HCEC 1CT (cell line): ENCODE measurements at places on chromosomes 1 and 21.

DNA sequence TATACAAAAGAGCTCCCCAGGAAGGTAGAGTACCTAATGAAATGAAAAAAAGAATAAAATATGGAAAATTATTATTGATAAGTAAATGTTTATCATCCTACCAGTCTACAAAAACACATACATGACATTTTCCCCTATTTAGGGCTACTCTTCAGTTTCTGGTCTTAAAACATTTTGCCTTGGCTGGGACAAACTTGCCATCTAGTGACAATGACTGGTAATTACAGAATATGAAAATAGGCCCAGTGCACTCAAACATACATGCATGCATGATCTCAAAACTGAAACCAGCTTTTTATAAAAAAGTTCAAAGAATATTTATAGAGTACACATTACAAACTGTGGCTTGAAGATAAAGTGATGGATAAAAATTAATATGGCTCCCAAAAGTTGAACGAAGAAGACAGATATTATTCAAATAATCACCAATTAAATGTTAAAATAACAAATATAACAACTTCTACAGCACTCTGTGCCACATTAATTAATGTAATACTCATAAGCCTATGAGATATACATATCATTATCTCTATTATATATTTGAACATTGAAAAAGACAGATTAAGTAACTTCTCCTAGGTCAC lies 10.5 kb upstream of the RNPC3 start:
- DNase-seq = peak; percentile 62

- peak; percentile 87 for DNase-seq
These were observed 9.0 kb downstream of the SLC9A1 start for GRCh38 chr1:27145934-27146354.

GRCh38 chr1:17191990-17192242 lies 13.0 kb upstream of the PADI1 start:
- no peak for DNase-seq

GRCh38 chr1:10898921-10899320 lies 102.5 kb upstream of the CASZ1 start:
- DNase-seq = no peak

- DNase-seq = no peak
These were observed 226.6 kb downstream of the TM2D1 start for GRCh38 chr1:61498342-61498741.

DNA sequence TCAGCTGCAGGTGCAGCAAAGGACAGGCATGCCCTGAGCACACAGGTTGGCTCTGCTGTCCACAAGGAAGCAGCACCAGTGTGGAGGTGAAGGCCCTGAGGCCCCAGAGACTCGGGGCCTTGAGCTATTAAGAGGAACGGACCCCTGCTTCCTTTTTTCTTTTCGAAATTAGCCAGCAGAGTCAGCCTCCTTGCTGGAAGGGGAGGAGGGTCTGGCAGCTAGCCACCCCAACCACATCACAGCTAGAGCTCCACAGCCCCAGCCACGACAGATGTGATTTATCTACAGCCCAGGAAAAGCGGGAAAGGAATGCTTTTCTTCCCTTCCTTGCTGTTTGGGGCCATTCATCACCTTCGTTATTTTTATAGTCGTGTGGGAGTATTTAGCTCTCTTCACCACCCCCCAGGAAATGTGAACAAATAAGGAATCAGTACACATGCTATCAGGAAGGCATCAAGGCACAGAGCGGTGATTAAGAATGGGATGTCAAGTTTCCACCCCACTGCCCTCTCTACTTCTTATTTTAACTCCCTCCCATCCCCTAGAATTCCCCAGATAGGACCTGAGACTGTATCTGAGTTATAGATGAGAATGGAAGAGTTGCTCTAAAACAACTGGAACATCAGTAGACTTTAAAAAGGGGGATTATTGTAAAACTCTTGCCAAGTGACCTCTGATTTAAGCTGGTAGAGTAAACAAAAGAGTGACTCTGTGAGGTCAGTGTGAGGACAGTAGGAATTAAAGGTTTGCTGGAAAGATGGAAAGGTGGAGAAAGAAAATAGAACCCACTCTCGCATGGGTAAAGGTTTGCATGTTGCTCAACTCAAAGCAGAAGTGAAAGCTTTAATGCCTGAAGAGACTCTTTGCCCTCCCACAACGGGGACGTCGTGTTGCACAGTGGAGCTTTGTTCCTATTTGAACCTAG lies 224.7 kb upstream of the GJB5 start:
- no peak for DNase-seq

DNA sequence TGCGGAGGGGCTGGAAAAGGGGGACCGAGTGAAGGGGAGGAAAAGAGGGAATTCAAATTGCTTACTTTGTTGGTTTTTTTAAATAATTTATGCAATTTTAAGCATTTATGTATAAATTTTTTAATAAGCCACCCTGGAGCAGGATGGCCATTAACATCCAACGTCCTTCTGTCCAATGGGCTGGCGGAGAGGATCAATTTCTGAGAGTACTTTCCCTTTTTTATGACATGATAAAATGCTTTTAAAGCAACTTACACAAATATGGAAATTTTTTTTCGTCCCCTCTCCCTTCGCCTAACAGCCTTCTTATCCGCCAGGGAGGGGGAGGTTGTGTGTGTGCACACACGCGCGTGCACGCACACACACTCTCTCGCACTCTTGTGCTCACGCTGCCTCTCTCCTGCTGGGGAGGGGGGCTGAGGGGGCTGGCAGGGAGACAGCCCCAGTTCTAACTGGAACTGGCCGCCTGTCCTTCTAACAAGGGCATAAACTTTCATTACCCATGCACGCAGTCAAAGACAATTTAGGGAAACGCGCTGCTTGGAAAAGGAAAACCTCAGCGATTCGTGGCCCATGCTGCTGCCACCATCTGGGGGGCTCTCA lies 123.2 kb downstream of the CASZ1 start:
- DNase-seq = no peak

GRCh38 chr1:232249339-232249738 lies 380.6 kb downstream of the SIPA1L2 start:
- no peak for DNase-seq

GRCh38 chr1:46536527-46536926 lies 14.9 kb downstream of the KNCN start:
- no peak for DNase-seq

GRCh38 chr1:245609354-245610150 lies 454.8 kb downstream of the KIF26B start:
- no peak for DNase-seq
